ENCODE measurements at places on chromosomes 1 and 21.

- DNase-seq = no peak
Observed at GRCh38 chr1:229156872-229157271, 114.0 kb upstream of the RAB4A start.

DNA sequence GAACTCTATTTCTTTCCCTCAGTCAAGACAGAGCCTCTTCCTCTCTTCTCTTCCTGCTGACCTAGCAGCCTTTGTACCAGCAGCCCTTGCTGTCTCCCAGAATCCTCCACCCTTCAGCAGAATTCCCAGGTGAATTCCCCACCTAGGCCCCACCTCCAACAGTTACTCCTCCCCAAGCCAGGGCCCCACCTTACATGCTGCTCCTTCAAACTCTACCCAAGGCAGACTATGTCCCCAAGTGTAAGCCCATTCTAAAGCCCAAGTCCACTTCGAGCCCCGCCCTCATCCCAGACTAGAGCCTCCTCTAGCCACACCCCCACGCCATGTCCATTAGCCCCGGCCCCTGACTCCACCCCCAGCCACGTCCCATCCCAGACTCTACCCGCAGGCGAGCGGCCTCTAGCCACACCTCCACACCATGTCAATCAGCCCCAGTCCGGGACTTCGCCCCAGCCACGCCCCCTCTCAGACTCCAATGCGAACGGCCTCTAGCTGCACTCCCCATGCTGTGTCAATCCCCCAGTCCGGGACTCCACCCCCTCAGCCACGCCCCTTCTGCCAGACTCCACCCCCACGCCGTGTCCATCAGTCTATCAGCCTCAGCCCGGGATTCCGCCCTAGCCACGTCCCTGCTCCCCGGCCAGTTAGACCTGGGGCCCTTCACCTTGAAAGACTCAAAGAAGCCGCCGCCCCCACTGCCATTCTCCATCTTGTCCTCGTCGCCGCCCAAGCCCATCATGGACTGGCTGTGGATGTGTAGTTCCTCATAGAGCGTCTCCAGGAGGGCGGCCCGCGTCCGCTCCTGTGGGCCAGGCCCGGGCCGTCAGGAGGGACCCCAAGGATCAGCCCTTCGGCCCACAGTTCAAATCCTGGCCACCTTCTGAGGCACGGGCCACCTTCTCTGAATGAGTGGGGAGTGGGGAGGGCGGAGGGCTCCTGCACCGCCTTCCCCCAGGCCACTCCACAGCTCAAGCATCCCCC, 61.3 kb downstream of the RAP1GAP start:
- peak; percentile 45 for DNase-seq

- DNase-seq = no peak
Observed at GRCh38 chr1:209490013-209490412, 93.5 kb upstream of the CAMK1G start.

- DNase-seq = no peak
Observed at GRCh38 chr1:64955097-64956009, 11.0 kb downstream of the JAK1 start.

DNA sequence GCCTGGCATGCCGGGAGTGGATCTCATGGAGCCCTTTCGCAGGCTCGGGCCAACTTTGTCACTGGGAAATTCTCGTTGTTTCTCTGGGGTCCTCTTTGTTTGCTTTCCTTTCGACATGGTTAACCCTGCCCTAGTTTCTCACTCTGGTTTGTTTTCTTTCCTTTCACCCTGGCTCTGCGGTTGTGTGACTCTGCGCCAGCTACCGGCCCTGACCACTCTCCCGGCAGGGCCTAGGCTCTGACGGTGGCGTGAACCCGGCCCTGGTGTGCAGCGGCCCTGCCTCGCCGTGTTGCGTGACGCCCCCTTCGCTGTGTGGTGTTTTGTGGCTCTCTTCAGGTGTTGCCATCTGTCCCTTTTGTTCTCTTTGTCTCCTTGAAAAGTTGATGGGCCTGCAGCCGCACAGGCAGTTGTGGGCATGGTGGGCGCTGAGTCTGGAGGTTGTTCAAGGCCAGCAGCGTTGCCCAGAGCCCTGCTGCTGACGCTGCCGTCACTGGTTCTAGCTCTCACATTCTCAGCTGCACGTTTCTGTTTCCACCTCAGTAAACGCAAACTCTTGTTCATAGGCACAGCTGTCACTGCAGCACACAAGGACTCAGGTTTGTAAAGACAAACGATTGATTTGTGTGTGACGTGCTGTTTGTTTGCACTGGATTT, 64.6 kb upstream of the DIP2A start:
- DNase-seq = no peak

DNA sequence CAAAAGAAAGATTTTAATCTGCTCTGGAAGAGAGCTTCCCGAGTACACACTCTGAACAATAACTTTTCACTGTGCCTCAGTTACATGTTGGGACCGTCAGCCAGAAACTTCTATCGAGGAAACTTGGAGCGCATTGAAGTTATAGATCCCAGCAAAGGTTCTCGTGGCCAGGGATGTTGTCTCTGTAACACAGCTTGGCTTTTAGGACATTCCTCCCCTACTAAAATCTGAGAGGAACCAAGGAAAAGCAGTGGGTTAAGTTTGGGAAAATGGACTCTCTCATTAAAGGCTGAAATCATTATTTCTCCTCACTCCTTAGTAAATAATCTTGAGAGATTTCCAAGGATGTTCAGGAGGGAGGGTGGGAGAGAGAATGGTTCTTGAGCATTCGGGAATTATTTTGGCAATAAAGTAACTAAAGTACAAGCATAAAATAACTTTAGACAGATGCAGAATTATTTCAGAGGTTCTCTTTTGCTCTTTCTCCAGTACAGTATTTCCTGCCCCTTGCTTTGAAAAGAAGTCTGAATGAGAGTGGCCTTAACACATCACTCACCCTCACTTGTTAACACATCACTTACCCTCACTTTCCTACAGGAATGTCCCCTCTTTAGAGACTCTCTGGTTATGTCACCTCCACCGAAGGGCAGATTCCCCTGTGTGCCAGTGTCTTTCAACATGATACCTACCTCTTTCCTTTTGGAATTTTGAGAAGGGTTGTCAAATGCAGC, 1.8 kb upstream of the NFIA start:
- DNase-seq = no peak

DNA sequence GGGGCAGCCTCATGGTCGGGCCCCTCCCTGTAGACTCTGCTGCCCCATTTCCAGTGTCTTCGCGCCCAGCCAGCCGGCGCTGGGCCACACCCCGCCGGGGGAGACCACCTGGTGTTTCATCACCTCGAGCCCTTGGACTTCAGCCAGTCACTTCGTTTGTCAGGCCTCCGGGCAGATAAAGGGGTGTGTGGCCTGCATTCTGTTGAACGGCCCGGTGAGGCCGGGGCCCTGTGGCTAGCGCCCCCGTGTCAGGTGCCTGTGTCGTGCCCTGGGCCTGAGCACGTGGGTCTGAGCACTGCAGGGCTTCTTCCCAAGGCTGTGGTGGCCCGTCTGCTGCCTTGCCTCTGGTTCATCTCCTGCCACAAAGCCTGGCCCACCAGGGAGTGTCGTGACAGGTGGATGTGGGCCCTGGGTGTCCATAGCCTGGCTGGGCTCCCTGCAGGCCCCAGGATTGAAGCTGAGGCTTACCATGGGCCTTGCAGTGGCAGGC, 65.2 kb upstream of the DIP2A start:
- DNase-seq = no peak

DNA sequence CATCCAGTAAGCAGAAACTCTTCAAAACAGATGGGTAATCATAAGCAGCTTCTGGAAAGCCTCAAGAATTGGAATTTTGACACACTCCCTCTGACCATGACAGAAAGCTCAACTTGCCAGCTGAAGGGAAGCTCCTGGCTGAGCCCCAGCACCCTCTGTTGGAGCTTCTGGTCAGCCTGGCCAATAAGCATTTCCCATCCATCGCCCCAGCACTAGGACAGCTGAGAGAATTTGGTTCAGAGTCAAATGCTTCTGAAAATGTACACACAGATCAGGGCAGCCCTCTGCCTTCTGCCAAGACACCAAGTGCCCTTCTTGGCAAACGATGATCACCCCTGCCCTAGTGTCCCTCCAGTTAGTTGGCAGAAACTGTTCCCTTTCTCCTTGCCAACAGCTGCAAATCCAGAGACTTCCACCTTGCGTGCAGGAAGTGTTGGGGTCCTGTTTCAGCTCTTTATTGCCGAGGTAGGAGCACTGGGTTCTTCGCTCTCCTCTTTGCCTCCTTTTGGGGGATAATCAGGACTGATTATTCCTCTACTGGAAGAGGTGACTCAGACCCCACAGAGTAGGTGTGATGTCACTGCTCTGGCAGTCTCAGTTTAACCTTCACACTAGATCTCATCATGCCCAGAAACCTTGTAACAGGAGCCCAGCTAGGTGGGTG, 11.9 kb downstream of the PIGV start:
- DNase-seq = no peak

- no peak for DNase-seq
Observed at GRCh38 chr21:28776251-28776650, 216.4 kb downstream of the LTN1 start.

DNA sequence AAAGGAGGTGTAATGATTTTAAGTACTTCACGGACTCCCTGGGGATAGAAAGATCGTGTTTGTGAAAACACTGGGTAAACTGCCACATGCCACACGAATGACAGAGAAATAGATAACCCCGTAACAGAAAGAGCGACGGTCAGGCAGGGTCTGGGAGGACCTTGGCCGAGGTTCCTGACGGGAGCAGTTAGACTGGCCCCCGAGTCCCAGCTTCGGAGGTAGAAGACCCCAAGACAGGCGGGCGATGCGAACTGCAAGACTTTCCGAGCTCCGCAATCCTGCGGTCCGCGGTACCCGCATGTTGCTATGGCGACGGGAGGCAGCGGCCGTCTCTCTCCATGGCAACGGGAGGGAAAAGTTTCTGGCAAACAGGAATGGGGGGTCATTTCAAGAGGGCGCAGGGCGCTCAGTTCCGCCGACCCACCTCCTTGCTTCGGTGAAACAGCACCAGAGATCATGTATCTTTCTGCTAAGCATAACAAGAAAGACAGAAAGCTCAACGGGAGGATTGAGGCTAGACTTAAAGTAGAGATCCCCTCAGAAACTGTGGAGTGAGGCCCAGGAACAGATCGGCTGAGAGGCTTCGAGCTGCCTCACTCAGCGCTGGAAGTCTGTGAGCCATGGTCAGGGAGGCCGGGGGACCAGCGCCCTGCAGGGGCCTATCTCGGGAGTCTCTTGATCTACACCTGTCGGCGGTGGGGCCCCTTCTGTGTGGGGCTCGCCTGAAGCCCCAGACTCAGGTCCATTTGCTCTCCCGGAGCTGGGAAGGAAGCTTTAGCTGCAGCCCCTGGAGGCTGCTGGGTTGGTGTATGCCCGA, 685 bp upstream of the SYT6 start:
- no peak for DNase-seq

GRCh38 chr21:46066591-46067331, 31.2 kb upstream of the COL6A2 start:
- no peak for DNase-seq

- DNase-seq = no peak
Observed at GRCh38 chr1:204198348-204199340, 2.4 kb upstream of the KISS1 start.

DNA sequence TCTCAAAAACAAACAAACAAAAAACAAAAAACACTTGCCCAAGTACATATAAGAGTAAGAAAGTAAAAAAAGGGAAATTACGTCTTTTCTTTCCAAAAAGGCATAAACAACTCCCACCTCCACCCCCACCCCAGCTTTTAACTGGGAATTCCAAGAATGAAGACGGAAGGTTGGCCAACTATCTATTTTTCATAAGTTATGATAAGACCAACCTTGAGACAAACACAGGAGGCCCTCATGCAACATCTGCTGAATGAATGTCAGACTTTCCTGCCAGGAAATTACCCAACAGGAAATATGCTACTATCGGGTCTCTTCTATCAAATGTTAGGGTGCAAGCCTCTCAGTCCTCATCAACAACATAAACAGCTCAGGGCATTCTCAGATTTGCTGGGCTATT, 1.9 kb downstream of the BSDC1 start:
- no peak for DNase-seq

- DNase-seq = no peak
Observed at GRCh38 chr1:29243023-29243870, 6.9 kb downstream of the PTPRU start.

- no peak for DNase-seq
Observed at GRCh38 chr1:37317870-37318467, 156.4 kb upstream of the ZC3H12A start.

DNA sequence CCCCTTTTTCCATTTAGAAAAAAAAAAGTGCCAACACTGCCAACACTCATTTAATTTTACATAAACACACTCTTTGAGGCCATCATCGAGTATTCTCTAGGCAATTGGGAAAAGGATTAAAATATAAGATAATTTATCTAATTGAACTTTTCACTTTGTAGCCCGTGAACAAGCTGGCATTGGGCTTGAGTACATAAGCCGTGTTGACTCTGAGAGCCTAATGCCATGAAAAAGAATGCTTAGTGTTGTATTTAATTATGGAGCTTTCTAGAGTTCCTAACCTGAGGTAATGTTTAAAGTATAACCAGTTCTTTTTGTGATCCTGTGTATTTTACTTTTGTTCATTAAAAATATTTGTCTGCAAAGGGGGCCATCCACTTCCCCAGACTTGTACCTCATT, 193.8 kb downstream of the LYPLAL1 start:
- no peak for DNase-seq
